HAP-1 (cell line): ENCODE measurements at places on chromosomes 2 and 18.

DNA sequence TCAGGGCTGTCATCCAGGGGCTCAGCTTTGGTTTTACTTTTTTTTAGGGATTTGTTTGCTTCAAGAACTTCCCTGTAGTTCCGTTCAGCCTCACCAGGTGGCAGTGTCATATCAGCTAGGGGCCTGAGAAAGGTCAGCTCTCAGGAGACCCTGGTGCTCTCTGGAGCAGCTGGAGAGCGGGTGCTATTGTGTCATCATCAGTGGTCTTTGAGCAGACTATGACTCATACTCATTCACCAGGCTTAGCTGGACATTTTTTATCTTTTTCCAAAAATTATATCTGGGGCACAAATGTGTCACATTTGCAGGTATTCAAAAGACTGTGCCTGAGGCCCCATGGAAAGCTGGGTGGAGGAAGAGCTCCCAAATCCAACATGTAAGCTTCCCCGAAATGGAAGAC is 24.4 kb downstream of the ZNF892 start:
- peak; percentile 82 for DNase-seq

DNA sequence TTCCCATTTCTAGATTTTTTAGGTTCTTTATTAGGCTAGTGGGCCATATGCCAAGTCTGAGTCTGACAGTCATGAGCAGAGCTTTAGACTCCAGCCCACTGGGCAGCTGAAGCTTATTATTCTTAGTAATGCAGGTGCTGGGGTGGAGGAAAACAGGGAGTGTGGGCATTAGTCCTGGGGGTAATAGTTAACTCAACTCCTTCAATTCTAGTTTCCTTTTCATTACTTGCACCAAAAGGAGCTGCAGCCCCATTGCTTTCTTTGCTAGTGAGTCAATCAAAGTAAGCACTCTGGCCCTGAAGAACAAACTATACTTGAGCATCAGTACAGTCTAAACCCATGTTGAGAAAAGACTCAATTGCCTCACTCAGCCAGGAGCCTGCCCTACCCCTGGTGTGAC is 35.5 kb downstream of the ICOS start:
- no peak for DNase-seq

DNA sequence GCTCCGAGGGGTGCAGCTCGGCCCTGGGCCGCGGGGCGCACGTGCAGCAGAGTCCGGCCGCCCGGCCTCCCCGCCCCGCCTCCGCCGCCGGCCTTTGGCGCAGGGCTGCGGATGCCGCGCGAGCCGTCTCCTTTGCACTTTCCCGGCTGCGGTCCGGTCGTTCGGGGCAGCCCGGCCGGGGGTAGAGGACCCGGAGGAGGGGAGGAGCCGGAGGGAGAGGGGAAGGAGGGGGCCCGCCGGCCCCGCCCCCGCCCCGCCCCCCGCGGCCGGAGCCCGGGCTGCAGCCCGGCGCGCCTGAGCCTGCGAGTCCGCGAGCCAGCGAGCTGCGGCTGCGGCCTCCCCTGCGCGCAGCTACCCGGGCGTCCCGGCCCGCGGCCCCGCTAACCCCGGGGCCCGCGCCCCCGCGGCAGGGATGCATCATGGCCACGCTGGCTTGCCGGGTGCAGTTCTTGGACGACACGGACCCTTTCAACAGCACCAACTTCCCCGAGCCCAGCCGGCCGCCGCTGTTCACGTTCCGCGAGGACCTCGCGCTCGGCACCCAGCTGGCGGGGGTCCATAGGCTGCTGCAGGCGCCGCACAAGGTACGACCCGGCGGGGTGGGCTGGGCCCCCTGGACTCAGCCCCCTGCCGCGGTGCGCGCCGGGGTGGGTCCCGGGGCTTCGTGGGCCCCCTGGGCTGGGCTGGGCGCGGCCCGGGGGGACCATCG is at the start of gene FHOD3:
TSS of gene FHOD3 (plus strand) at position 297 of the 709 bp plus-strand sequence. CDS start at position 420, 123 bp downstream.
- DNase-seq, result peak; percentile 67

DNA sequence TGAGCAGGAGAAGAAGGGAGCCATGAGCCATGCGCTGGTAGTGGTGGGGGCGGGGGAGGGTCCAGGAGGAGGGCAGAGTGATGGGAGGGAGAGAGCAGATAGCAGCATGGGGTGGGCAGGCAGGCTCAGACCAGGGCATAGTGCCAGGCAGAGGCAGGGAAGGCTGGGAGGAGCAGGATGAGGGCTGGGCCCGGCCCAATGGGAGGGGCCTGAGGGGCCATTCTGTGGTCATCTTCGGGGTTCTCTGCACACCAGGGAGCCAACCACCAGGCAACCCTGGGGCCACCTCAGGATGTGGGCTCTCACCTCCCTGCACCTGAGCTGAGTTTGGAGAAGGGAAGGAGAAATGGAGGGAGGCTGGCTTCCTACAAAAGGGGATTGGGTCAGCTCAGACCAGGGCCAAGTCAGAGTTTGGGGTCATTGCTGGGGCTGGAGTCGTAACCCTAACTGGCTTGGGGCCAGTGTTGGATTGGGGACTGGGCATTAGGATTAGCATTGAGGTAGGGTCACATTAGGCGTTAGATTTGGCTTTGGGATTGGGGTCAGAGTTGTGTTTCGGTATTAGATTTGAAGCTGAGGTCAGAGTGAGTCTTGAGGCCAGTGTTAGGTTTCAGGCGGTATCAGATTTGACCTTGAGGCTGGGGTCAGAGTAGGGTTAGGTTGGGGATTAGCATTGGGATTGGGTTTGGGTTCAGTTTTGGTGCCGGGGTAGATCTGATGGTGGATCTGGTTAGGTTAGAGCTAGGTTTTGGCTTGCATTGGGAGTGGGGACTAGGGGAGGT is 11.2 kb downstream of the VIL1 start:
- no peak for DNase-seq

GRCh38 chr2:155442755-155443372 is 744.4 kb downstream of the KCNJ3 start:
- DNase-seq, result no peak

DNA sequence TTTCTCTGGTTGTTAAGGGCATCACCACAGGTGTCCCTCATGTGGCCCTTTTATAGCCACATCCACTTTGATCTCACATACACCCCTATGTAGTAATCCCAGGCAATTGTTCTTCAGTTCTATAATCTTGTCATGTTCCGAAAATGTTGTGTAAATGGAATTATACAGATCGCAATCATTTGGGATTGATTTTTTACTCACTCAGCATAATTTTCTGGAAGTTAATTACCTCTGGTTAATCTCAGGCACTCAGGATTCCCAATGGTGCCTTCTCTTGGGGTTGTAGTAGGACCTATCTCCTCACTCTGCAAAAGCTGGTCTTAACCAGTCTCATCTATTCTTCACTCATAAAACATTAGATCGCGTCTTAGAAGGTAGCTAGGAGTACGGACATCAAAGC is 1549.6 kb upstream of the DDX18 start:
- DNase-seq, result no peak

DNA sequence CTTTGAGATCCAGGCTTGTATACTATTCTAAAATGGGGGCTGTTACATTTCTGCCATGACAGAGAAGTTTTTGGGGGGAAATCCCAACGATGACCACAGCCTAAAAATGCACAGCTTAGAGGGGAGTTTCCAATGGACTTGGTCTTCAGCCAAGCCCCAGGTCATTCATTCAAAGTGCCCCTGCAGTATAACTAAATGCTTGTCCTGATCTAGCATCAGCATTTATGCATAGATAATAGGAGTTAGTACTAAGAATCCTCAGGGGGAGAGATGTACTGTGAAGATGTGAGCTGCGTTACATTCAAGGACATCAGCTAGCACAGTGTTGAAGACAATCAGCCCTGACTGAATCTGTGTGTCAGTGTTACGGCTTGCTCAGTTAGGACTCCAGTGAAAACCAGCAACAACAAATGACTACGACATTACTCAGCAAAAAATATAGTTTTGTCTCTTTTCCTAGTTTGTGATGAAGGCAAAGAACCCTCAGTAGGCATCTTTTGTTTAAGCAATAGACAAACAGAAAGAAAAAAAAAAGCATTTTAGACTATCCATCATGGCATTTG is 160.9 kb downstream of the ZEB2 start:
- no peak for DNase-seq

DNA sequence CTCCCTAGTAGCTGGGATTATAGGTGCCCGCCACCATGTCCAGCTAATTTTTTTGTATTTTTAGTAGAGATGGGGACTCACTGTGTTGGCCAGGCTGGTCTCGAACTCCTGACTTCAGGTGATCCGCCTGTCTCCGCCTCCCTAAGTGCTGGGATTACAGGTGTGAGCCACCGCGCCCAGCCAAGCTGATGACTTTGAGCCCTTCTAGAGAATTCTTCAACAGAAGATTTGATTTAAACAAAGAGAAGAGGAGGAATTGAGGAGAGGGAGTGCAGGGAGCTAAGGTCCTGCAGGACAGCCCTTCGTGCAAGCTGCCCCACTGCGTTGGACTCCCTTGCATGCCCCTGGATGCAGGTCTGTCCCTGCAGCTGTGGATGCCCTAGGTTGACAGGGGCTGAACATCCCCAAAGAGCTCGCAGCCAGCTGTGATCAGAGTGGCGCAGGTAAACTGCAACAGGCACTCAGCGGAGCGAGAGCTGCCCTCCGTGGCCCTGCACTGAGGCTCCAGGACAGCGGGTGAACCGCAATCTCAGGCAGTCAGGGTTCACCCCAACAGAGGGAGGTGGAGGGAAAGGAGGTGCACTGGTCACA is 13.7 kb downstream of the ADRA2B start:
- peak; percentile 2 for DNase-seq

DNA sequence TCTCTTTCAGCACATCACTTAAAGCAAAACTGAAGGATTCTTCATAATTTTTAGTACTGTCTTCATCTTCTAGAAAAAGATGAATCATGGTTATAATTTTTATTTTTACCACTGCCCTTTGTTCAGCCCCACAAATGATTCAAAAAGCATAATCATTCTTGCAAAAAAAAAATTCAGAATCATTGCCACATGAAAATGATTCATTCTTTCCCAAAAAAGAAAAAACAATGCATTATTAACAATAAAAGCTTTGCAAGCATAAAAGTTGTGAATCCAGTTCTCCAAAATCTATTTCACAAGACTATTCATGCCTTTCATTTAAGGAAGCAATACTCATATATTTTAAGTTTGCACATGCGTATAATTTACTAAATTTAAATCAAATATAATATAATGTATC is 204.8 kb downstream of the RBM43 start:
- DNase-seq, result no peak

- no peak for DNase-seq
These were observed 80.3 kb downstream of the VSNL1 start for GRCh38 chr2:17620841-17621240.

- DNase-seq, result no peak
These were observed 53.6 kb downstream of the DYM start for GRCh38 chr18:49406863-49407262.

DNA sequence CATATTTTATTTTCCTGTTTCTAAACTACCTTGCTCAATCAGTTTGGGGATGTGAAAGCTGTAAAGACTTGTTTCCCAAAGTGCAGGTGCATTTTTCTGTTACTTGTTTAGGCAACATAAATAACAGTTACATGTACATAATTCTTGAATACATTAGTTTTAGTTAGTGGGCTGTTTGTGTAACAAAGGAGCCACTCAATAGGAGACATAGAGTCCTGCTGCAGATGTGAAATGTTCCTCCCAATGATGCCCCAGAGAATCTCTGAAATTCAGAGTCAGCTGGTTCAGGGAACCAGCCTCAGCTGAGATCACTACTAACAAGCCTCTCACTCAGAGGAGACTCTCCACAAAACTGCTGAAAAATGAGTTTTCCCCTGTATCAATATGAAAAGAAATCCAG is 91.5 kb upstream of the TWSG1 start:
- no peak for DNase-seq

DNA sequence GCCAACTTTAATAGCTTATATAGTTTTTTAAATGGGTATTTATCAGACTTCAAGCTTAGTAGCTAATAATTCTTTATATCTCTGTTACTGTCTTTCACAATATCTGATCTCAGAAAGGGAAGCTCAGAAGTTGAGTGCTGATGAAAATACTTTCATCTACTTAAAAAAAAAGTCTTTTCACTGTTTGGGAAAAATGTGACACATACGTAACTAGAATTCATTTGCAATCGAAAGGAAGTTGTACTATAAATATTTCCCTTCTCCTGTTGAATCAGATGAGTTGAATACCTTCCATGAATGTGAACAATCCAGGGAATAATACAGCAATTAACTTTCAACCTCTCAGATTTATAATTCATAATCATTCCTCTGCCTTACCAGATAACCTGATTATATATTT is 811 bp upstream of the SCG2 start:
- no peak for DNase-seq

DNA sequence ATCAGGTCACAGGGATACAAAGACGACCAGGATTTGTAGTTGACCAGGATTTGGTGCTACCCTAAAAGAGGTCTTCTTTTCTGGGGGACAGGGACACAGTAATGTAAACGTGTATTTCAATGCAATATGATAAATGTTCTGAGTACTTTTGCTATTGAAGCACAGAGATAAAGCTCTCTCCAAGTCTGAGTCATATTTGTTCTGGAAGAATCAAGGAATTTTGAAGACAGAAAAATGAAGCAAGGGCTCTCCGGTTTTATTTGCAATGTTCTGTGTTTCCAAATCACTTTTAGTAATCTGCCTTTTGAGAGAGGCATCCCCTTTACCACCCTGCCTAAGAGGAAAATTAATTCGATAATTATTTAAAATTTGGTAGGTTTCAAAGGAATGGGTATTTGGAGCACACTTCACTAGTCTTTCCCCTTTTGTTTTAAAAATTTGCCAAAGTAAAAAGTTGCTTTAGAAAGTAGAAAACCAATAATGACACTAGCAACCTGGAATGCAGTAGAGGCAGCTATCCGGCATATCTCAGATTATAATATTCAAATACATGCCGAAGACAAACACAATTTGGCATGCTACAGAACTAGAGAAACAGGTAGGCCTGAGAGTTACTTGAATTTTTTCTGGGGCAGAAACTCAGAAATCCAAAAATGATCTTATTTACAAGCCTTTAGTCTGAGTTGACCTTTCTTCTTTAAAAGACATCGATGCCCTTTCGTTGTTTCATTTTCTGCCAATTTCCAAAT is 82.7 kb downstream of the MREG start:
- no peak for DNase-seq

DNA sequence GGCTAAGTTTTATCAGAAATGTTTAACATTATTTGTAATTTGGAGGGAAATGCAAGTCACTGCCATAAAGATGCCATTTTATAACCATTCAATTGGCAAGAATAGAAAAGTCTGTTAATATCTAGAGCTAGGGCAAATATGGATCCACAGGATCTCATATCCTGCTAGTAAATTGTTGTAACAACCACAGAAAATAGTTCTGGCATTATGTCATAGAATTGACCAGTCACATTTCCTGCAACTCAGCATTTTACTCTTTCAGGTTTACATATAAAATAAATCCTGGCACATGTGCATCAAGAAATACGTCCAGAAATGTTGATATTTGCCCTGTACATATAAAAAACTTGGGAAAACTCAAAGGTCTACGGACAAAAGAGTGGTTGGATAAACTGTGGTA is 32.9 kb downstream of the OSBPL6 start:
- no peak for DNase-seq

- no peak for DNase-seq
These were observed 14.2 kb upstream of the CNRIP1 start for GRCh38 chr2:68333931-68334330.

- DNase-seq, result no peak
These were observed 6.8 kb upstream of the DDX1 start for GRCh38 chr2:15584767-15585469.
